ENCODE measurements at places on chromosomes 13 and 19.

DNA sequence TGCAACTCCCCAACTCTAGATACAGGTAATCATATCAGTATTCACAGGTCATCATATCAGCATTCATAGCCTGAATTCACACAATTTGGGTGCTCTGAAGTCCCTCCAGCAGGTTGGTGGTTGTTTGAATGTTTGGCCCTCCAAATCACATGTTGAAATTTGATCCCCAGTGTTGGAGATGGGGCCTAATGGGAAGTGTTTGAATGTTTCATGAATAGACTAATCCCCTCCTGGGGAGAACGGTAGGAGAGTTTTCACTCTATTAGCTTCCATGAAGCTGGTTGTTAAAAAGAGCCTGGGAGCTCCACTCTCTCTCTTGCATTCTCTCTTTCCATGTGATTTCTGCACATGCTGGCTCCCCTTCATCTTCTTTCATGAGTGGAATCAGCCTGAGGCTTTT lies 288.6 kb upstream of the PCDH9 start:
- DNase-seq, result no peak

GRCh38 chr19:38683393-38684077 lies 36.1 kb downstream of the ACTN4 start:
- no peak for DNase-seq

DNA sequence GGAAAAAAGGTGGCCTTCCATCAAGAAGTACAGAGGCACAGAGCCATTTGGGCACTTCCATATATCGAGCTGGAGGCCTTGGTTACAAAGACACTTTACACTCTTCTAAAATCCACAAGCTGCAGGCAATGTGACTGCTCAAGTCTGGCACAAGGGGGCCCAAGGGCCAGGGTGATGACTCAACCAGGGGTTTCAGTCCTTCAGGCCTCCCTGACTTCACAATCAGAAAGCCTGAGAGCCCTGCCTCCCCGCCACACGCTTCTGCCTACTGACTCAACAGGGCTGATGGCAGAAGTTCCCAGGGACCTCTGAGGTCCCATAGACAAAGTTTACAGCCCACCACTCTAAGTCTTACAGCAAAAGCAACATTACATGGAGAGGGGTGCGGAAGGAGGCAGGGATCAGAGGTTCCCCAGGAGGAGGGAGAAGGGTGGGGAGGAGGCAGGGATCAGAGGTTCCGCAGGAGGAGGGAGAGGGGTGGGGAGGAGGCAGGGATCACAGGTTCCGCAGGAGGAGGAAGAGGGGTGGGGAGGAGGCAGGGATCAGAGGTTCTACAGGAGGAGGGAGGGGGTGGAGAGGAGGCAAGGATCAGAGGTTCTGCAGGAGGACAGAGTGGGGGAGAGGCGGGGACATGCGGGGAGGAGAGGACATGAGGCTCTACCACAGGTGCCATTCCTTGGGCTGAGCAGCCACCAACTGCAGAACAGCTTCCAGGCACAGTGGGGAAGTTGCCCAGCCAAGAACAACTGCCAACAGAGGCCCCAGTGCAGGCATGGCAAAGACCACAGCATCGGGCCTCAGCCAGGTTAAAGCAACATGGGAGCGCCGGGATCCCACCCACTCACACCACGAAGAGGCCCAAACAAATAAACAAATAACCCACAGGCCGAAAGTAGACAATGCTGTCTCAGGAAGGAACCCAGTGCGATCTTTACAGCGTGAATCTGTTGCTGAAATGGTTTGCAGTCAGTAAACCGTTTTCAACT lies 52.0 kb downstream of the SLC7A1 start:
- no peak for DNase-seq

DNA sequence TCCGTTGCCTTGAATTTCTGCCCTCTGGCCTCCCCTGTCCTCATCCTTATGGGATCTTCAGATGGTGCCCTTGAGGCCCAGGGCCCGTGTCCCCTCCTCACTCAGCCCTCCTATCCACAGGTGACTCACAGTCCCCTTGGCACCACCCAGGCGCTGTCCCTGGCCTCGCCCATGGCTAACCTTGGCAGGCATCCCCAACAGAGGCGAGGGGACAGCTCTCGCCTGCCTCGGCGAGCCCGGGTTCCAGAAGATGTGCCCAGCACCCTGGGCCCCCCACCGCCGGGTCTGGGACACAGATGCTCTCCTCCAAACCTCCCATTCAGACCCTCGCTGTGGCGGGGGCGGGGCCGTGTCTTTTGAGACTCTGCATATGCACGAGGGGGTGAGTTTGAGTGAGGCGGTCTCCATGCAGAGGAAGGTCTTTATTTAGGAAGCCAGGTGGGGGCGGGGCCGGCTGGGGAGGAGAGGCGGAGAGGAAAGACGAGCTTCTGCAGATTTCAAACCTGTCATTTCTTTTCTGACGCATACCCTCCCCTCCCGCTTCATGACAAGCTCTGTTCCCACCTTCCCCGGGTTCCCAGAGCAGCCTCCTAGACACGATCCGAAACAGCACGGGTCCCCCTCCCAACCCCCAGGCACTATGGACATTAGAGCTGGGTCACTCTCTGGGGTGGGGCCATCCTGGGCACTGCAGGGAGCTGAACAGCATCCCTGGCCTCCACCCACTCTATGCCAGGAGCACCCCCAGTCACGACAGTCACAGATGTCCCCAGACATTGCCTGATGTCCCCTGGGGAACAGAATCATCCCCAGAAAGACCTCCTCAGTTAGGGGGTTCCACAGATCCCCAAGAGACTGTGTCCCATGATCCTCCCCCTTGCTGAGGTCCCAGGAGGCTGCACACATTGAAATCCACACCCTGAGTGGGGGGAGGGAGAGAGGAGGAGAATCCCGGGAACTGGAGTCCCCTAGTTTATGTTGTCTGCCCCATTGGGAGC lies 48.5 kb downstream of the GNG7 start:
- no peak for DNase-seq

DNA sequence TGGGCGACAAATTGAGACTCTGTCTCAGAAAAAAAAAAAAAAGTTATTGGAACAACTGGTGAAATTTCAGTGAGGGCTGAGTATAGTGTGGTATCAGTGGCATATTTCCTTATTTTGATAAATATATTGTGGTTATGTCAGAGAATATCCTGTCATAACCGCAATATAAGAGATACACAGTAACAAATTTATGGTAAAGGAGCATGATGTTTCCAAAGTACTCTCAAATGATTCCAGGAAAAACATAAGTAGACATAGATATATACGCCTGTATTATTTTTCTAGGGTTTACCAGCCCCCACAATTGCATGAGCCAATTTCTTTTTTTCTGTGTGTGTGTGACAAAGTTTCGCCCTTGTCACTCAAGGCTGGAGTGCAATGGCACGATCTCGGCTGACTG lies 5.7 kb upstream of the C5AR1 start:
- no peak for DNase-seq

GRCh38 chr13:80251403-80251802 lies 89.5 kb downstream of the SPRY2 start:
- no peak for DNase-seq

- peak; percentile 5 for DNase-seq
These were observed 3.1 kb downstream of the SPC24 start for GRCh38 chr19:11152318-11153062.

GRCh38 chr19:55592391-55593090 lies 6.8 kb downstream of the FIZ1 start:
- no peak for DNase-seq

DNA sequence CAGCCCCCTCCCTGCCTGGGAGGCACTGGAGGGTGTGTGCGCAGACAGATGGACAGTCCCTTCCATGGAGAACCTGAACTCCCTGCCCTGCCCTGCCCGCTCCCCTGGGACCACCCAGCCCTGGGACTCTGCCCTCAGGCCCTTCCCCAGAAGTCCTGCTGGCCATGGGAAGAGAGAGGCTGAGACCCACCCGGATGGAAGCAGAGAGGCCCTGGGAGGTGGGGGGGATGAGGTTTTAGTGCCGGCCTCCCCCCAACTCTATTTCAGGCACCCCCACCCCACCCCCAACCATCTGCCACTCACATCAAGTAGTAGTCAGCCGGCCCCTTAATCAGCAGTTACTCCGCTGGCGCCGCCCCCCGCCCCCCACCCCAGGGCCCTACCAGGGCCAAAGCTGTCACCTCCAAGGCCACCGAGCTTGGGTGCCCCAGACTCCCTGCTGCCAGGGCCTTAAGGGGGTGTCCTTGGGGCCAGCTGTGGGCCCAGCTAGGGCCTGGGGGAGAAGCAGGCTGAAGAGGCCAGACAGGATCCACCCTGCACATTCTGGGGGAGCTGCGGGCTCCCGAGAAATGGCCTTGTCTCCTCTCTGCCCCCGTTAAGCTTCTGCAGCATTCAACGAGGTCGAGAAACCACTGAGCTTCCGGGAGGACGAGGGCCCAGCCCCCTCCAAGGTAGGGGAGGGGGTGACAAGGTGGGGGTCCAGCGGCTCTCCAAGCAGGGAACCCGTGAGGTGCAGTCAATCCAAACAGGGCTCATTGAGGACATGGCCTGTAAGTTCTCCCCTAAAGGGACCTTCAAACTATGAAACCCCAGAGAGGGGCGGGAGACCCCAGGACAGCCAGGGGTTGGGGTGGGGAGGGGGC lies 17.4 kb downstream of the NMRK2 start:
- DNase-seq, result no peak

DNA sequence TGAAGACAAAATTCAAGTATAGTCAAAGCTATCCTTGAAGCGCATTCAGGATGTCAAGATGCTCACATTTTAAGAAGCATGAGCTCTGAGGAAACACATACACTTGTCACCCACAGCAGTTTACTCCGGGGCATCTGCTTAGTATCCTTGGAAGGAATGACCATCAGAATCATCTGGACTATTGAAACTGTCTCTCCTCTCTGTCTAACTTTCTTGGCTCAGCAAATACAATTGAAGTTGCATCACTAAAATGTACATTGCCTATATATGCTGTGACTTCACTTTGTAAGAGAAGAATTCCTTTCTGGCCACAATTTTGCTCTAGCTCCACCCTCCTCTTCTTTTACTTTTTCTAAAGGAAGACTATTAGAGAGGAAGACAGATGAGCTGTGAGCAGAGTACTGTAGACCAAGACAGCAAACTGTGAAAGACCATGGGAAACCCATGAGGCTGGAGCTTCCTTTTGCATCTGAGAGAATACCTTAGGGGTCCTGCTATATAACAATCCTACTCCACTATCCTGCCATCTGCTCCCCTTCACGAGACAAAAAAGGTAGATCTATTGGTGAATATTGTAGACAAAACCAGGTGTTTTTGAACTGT lies 906.3 kb downstream of the PCDH9 start:
- no peak for DNase-seq

- DNase-seq, result no peak
These were observed 63.4 kb upstream of the DIAPH3 start for GRCh38 chr13:60227158-60227557.

DNA sequence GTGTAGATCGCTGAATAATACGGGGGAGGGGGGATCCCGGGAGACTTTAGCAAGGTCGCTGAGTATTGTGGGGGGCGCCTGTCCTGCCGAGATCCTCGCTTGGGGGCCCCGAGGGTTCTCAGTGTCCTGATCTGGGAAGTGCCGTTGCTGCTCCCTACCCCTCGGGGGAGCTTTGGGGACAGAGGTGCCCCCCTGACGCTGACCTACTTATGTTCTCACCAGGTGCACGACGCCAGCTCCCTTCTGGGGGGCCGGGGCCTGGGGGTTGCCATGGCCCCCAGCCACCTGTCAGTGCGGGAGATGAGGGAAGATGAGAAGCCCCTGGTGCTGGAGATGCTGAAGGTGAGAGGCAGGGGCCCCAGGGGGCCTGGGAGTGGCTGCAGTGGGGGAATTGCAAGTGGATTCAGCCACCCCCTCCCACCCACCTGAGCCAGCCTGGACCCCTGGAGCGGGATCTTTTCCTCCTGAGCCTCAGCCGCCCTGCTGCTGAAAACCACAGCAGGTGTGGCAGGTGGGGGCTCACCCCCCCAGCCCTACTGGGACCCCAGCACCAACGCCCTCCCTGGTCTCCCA lies 537 bp downstream of the NAT14 start:
- DNase-seq, result no peak

- DNase-seq, result no peak
These were observed 29.4 kb upstream of the FBXL3 start for GRCh38 chr13:77056382-77056781.

GRCh38 chr13:78410847-78411246 lies 192.5 kb downstream of the POU4F1 start:
- no peak for DNase-seq

DNA sequence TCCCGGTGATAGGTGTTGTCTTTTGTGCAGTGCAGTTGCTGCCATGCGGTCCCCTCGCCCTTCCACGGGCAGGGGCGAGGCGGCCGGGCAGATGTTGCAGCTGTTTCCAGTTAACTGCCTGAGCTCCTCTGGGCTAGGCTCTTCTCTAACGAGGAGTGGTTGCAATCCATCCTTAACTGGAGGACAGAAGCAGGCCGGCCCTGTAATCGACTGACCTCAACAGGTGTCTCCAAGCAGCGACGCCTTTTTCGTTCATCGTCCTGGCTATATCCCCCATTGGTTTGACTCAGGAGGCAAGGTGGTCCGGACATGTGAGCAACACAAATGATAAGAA lies 1.9 kb upstream of the TSC22D1 start:
- no peak for DNase-seq

- DNase-seq, result no peak
These were observed 3.5 kb upstream of the ZNF792 start for GRCh38 chr19:34967551-34967950.

GRCh38 chr19:34191355-34191962 lies 19.2 kb downstream of the LSM14A start:
- no peak for DNase-seq

Data from hypothalamus (tissue), 51 donors.